ENCODE measurements at places on chromosomes 2 and 18. TPM values are rescaled to one million over a fixed set of nuclear protein-coding genes. Genes with fewer than 3 reads are reported as not detected.

LYG2 gene
- total RNA-seq, result not detected

TUBB6 gene
- total RNA-seq, result 116 TPM

- DNase-seq, result no peak
Measured at GRCh38 chr2:168907940-168908662, 7.0 kb downstream of the G6PC2 start.

DNAH6 gene
- 1.2 TPM for total RNA-seq

DNA sequence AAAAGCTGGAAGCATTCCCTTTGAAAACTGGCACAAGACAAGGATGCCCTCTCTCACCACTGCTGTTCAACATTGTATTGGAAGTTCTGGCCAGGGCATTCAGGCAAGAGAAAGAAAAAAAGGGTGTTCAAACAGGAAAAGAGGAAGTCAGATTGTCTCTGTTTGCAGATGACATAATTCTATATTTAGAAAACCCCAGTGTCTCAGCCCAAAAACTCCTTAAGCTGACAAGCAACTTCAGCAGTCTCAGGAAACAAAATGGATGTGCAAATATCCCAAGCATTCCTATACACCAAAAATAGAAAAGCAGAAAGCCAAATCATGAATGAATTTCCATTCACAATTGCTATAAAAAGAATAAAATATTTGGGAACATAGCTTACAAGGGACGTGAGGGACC, 11.1 kb downstream of the SLC8A1 start:
- DNase-seq, result no peak

CNDP1 gene
- 0.19 TPM for total RNA-seq

DNA sequence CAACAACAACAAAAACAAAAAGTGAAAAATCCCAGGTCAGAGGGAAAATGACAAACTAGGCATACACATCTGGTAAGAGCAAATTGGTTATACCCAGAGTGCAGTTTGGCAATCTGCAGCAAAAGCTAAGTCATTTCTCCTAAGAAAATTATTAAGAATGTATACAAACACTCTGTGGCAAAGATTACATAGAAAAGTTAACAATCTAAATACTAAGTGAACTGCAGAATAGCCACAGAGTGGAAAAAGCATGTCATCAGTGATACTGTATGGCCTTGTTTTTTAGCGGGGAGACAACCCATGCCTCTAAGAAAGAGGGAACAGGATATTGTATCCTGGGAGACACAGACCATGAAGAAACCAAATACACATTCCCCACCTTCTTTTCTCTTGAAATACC, 136.0 kb upstream of the ITGB6 start:
- no peak for DNase-seq

- DNase-seq, result no peak
Measured at GRCh38 chr2:29293830-29294438, 178.7 kb downstream of the CLIP4 start.

DNA sequence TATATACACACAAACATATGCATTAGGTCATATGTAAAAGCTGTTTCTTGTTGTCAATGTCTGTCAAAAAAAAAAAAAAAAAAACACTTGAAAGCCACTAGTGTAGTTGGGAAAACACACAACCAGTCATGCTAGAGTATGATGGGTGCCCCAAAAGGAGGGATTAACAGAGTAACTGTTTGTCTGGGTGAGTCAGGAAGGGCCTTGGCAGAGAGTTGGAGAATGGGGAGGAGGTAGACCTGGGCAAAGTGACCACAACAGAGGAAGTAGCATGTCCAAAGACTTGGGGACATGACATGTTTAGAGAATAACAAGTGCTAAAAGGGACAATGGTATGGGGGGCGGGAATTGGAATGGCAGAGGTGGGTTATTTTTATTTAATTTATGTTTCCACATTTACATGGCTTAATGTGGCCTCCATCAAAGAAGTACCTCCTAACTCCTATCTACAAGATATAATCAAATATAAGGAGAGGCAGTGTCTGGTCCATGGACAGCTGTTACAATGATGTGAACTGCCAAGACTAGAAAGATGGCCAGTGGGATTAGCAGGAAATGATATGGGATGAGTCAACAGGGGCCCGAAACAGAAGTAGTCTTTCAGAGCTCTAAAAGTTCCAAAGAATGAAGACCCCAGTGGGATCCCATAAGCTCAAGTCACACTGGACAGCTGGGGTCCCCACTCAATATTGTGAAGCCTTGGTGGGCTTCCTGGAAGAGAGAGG, 99.9 kb upstream of the ZFP36L2 start:
- no peak for DNase-seq

GRCh38 chr18:79786304-79786703, 11.4 kb upstream of the KCNG2 start:
- no peak for DNase-seq

GRCh38 chr2:221431477-221431876, 140.6 kb downstream of the EPHA4 start:
- no peak for DNase-seq

DNA sequence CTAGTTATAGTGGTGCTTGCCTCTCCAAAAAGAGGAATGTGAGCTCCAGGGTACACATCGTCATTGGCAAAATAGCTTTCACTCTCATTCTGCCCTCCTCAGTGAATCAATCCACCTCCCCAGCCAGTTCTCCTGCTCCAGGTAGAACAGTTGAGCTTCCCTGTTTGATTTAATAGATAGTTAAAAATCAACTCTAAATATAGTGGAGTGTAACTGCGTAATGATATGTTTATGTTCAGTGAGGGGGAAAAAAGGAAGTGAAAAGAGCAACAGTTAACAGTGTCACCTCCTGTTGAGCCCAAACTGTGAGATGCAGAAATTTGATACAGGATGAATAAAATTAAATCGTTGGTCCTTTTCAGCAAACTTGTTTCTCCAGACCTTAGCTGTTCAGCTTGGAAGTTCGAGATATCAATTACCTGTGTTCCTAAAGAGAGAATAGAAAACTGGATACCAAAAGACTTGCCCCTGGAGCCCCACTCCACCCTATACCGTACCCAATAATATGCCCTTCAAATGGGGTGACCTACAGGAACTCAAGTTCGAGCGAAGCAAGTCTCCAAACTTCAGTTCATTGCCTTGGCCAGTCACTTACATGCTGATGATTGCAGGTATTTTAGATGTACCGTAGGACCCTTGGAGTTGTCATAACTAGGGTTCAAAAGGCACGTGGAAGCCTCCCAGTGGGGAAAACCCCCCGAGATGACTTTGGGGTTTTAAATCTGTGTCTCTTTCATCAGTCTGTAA, 708.4 kb downstream of the RNF144A start:
- DNase-seq, result no peak

- DNase-seq, result no peak
Measured at GRCh38 chr2:130749078-130749477, 6.3 kb upstream of the AMER3 start.

- DNase-seq, result no peak
Measured at GRCh38 chr18:29882620-29883019, 1159.9 kb downstream of the DSC3 start.

PXDN gene
- 52.4 TPM for total RNA-seq

GRCh38 chr2:215793747-215794595, 219.4 kb downstream of the MREG start:
- no peak for DNase-seq

ADCYAP1 gene
- total RNA-seq, result 0.17 TPM

- DNase-seq, result no peak
Measured at GRCh38 chr2:181655519-181655918, 1.4 kb downstream of the CERKL start.

DNA sequence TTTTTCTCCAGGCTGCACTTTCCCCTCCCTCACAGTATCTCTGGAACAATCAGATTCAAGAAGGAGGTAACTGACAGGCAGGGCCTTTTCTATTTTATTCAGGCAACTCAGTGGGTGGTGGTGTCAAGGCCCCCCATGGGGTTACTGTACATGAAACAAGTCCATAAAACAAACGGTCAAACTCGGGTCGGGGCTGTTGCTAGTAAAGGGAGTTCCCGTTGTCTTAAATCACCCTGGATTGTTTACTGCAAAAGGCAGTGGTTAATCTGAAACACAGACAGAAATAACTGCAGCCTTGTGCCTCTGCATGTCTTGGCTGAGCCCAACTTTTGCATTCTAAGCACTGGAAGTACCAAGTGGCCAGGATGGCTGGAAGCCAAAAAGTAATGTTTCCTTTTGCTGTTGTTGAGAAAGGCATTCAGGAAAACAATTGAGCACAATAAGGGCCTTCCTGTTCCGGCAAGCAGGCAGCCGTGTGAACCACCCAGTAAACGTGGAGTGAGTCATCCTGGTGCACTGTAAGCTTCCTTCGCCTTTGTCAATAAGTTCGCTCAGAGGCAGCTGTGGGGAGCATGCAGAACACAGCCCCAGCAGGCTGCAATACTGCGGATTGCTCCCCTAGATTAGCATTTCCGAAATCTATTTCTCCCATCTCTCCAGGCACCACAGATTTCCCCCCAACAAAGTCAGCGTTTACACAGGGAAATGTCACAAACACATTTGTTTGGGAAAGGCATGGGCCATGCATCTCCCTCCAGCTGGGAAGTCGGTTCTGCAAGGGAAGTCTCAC, 149.6 kb downstream of the IRS1 start:
- peak; percentile 81 for DNase-seq

GALNT14 gene
- not detected for total RNA-seq

- DNase-seq, result no peak
Measured at GRCh38 chr2:65589667-65590066, 157.3 kb upstream of the SPRED2 start.

- DNase-seq, result no peak
Measured at GRCh38 chr2:149664896-149665295, 77.3 kb upstream of the MMADHC start.

- no peak for DNase-seq
Measured at GRCh38 chr2:11775384-11775783, 29.0 kb downstream of the LPIN1 start.

DNA sequence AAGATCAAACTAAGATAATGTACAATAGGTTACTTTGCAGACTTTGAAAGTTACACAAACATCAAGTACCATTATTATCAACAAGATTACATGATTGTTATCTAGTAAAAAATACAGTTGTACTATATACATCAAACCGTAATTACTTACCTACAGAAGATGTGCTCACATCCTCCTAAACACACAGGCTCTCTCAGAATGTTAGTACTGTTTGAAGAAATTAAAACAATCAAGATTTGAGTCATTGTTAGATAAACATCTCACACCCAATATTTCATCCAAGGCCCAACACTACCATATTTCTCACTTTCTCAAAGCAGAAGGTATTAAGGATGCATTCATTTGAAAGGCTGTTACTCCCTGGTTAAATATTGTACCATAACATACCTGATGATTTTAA, 12.6 kb downstream of the BARD1 start:
- DNase-seq, result no peak

CIDEA gene
- total RNA-seq, result not detected

SKOR2 gene
- not detected for total RNA-seq

GREB1L gene
- 0.29 TPM for total RNA-seq

GRCh38 chr18:24002479-24002878, 12.1 kb upstream of the TTC39C start:
- no peak for DNase-seq

L3MBTL4 gene
- total RNA-seq, result 4.9 TPM

MC4R gene
- total RNA-seq, result not detected

DNA sequence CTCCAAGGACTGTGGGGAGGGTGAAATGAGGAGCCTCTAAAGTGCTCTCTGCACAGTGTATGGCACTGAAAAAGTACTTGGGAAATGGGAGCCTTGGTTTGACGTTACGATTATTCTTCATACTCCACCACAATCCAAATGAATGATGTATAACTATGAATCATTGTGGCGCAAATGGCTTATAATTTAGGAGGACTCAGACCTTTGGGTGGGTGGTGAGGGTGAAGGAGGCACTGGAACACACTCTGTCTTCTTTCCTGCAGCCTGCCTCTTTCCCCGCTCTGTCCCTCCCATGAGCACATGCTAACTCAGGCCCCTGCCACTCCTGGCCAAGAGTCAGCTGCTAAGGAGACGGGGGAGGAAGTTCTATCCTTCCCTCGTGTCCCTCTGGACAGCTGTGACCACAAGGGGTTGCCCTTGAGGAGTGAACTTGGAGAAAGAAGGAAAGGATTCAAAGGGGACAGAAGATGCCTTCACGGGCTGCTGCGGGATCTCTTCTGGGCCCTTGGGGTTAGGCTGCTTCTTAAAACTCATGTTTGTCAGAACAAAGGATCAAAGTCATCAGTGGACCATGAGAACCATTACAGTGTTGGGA, 36.5 kb downstream of the POLR1A start:
- DNase-seq, result no peak

IFIH1 gene
- 20.9 TPM for total RNA-seq

DNA sequence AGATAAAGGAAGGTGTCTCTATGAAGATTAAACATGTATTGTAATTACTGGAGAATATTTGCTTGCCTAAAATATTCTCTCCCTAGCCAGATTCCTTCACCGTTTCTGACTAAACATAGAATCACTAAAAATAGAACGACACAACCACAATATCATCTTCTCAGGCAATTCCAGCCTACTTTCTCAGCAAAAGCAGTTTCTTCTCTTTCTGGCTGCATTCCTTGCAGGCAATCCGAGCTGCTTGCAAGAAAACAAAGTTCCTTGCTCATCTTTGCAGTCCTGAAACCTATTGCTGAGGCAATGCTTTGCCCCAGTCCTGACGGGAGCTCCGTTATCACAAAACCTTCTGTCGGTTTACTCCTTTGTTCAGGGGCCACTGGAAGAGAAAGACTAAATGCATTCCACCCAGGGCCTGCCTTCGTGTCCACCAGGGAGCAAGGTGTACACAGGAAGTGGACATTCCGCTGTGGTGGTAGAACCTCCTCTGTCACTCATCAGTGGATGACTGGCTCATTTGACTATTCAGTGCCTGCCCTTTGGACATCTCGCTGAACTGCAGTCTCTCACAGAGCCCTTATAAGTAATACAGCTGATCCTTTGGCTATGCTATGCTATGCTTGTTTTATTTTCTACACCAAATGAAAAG, 239.2 kb upstream of the DOK6 start:
- DNase-seq, result no peak

- no peak for DNase-seq
Measured at GRCh38 chr2:171491292-171491691, 31.0 kb upstream of the CYBRD1 start.

ELOA2 gene
- total RNA-seq, result not detected

DNA sequence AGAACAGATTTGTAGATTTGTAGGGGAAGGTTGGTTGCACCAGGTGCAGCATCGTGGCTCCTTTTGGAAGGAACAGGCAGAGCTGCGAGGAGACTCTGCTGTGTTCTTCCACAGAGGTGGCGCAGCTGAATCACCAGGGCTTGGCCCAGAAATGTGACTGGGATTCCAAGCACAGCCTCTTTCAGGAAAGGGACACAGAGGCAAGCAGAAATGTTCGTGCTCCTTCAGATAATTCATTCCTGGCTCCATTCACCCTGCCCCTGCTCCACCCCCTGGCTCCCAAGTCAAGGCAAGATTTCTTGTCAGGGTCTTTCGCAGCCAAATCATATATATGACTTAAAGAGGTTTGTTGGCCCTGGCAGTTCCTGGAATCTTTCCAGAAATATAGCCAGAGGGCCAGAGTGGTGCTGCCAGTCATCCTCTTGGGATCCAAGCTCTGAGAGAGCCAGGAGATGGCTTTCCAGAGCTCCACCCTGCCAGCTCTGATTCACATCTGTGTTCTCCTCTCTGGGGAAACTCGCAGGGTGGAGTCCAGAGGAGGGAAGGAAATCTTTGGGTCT, 203.9 kb upstream of the TANK start:
- DNase-seq, result no peak

UGT1A10 gene
- total RNA-seq, result 43.9 TPM

GRCh38 chr2:28142386-28142785, 250.3 kb upstream of the FOSL2 start:
- DNase-seq, result no peak
